Gastroesophageal sphincter (tissue), 4 donors: ENCODE measurements at places on chromosomes 5 and 9.
A peak's percentile ranks its signal among the peaks of the same experiment; 100 is the strongest.

DNA sequence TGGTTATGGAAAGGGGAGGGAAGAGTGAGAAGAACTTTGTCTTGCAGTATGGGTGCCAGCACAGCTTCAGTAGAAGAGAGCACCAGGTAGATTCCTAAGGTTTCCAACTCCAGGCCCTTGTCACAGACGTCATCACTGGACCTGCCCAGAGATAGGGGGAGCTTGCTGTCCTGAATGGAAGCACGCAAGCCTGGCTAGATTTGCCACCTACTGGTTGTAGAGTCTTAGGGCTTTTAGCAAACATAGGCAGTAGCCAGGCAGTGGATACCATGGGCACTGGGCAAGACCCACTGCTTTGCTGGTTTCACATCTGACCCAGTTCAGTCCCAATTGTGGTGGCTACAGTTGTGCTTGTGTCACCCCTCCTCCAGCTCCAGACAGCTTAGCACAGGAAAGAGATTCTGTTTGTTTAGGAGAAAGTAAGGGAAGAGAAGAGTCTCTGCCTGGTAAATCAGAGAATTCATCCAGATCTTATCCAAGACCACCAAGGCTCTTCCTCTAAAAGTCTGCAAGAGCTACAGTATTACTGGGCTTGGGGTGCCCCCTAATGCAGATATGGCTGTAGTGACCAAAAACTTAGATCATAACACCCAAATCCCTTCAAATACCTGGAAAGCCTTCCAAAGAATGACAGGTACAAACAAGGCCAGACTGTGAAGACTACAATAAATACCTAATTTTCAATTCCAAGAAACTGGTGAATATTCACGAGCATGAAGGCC lies 158.9 kb downstream of the HINT1 start:
- ATAC-seq, result no peak

- no peak for ATAC-seq
These were observed 5.1 kb upstream of the ORM1 start for GRCh38 chr9:114317665-114318357.

DNA sequence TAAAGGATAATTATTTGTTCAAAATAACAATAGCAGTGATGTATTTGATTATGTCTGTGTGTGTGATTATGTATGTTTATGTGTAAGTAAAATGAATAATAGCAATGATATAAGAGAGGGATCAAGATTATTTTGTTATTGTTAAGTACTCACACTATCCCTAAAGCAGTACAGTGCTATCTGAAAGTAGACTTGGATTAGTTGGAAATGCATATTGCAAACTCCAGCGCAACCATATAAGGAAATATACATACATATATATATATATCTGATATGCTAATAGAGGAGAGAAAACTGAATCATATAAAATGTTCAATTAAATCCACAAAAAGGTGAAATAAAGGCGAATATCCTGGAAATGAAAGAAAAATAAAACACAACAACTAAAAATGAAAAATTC lies 268.4 kb downstream of the HINT1 start:
- no peak for ATAC-seq

DNA sequence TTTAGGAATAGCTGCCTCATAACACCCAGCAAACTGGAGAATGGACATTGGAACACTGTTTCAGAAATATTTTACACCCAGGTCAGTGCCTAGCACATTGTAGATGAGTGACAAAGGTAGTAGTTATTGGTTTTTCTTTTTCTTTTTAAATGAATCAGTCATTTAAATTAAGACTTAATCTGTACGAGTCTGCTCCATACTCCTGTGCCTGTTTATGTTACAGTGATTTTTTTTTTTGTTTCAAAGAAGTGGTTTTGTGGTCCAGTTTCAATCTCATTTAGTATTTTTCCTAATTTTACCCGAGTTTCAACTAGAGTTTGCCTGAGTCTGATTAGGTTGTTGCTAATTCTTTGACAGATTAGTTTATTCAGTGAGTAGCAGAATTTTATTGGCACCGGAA lies 16.2 kb downstream of the LMNB1 start:
- ATAC-seq, result no peak

DNA sequence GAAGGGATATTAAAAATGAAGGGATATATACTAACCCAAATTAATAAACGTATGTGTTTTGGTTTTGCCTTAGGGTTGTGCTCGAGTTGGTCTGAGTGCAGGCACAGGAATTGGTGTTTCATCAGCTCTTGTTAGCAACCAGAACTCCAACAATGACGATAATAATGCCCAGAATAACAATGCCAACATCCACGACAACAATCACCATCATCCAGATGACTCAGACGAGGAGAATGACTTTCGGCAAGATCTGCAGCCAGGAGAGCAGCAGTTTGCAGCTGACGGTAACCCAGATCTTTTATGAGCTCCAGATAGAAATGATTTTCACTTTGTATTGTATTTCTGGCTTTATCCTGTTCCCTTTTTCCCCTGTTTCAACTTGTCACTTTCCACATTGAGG lies 33.2 kb downstream of the FBXO38 start:
- ATAC-seq, result no peak

GRCh38 chr5:66793049-66793448 lies 196.9 kb downstream of the MAST4 start:
- ATAC-seq, result no peak

- no peak for ATAC-seq
These were observed 69.1 kb downstream of the NIPBL start for GRCh38 chr5:36945687-36946086.

- ATAC-seq, result no peak
These were observed 68.4 kb downstream of the COL27A1 start for GRCh38 chr9:114223564-114224246.

DNA sequence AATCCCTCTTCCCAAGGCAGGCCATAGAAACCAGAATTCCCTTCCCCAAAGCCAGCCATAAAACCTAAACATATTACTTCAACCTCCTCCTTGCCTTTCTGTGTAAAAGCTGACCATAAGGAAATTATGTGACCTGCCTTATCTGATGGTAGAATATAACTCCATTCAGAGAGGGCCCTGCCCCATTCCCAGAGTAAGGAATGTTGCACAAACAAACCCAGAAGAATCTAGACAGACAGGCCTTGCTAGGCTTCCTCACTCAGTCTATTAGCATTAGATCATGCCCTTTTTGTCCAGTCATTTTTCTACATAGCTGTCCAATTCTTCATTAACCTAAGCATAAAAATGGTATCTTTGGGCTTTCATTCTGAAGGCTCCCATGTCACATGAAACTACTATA lies 17.8 kb upstream of the IFNB1 start:
- ATAC-seq, result no peak

DNA sequence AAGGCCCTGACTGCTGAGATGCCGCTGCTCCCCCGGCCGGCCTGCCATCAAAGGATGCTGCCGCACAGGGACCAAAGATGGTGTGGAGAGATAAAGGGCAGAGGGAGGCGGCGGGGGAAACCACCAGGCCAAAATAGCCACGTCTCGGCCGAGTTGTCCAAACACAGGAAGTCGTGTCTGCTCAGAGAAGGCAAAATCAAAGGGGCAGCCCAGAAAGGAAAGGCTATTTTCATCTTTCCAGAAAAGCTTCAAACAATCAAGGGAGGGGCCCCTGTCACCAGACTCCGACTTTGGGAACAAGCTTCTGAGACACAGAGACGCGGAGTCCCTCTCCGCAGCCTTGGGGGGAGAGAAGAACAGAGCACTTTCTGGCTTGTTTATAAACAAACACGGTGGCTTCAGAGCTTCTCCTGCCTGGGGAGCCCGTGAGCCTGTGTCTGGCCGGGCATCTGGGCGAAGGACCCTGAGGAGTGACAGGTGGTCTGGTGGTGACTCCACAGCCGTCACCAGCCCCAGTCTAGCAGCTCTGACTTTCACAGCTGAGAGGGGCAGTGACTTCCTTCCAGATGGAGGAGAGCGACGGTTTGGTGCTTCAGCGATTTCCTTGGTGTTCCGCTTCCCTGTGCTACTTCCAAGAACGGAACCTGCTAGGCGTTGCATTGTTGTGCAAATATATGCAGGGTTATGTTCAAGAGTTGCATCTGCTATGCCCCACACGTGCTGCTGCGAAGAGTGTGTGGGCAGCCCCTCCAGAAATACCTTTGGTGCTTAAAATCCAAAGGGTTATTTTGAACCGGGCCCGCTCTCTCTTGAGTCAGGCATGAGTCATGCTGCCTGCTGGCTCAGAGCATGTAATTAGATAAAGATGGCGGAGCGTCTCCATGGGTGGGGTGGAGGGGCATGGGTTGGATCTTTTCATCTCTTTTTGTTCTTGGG lies 24.0 kb downstream of the ADAMTSL2 start:
- ATAC-seq, result no peak

DNA sequence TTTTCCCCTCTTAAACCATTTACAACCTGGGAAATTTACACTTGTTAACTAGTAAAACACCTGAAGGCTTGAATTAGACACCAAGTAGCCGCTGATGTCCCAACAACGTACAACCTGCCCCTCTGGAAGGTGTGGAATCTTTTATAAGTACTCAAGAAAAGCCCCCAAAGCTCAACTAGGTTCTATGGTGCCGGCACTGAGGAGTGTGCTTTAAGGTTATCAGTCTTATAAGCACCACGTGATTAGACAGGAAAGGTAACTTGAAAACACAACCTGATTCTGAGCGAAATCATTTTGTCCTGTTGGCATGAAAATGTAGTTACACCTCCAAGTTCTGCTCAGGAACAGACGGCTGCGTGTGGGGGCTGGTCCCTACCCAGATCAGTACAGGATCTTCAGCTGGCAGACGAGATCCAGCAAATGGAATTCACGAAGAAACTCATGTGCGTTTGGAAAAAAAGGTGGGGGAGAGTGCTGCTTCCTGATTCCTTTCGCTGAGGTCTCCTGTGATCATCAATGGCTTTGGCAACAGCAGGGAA lies 195.5 kb downstream of the MEF2C start:
- no peak for ATAC-seq

- ATAC-seq, result no peak
These were observed 579.7 kb downstream of the CCDC171 start for GRCh38 chr9:16132513-16132912.

- no peak for ATAC-seq
These were observed 70.8 kb upstream of the UNC5A start for GRCh38 chr5:176739461-176740051.

GRCh38 chr9:69018737-69019136 lies 4.8 kb upstream of the PRKACG start:
- no peak for ATAC-seq

DNA sequence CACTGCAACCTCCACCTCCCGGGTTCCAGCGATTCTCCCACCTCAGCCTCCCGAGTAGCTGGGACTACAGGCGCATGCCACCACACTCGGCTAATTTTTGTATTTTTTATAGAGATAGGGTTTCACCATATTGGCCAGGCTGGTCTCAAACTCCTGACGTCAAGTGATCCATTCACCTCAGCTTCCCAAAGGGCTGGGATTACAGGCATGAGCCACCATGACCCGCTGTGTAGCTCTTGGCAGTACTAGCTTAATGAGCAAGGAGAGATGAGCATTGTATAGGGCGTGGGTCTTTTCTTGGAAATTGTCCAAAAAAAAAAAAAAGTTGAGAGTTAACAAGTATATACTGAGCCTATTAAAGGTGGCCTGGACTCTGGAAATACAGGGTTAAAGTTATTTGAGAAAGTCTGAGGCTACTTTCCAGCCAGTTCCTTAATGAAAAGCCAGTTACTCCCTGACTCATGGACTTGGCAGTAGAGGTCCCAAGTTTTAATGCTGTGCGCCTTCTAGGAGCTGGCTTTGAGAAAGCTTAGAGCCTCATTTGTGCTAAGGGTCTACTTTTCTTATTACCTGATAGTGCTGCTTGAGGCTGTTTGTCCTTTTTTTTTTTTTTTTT lies 4.2 kb upstream of the FGF18 start:
- no peak for ATAC-seq

GRCh38 chr5:81151546-81151945 lies 81.6 kb upstream of the CKMT2 start:
- ATAC-seq, result no peak

DNA sequence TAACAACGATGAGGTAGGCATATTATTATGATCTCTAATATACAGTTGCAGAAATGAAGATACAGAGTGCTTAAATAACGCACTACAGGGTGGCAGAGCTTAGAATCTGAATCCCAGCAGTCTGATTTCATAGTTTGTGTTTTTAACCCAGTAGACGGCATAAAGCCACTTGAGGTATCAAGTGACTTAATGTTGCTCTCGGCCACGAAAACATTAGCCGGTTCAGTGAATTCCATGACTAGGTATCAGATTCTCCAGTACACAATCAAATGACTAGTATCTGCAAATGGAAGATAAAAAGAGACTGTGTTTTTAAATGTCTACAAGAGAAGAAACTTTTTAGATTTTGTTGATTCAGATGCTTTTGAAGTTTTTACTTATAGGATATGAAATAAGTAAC lies 24.8 kb downstream of the SMC2 start:
- ATAC-seq, result no peak

- ATAC-seq, result peak; percentile 57
These were observed 5.6 kb upstream of the ABLIM3 start for GRCh38 chr5:149135536-149136201.

DNA sequence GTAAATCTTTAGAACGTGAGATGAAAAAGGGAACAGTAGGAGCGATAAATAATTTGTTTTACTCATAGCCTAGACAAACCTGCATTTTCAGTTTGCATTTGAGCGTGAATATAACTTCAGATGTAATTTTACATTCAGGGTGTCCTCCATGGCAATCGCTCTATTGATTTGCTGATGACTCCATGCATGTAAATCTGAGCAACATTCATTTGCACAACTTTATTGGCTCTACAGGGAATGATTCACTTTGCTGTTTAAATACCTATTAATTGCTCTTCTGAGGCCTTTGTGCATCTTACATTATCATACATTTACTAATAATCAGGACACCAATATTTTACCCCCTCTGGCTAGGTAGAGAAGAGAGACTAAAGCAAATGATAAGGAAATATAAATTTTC lies 122.2 kb downstream of the EGFLAM start:
- no peak for ATAC-seq

- ATAC-seq, result no peak
These were observed 69.8 kb downstream of the KCNIP1 start for GRCh38 chr5:170573660-170574059.

DNA sequence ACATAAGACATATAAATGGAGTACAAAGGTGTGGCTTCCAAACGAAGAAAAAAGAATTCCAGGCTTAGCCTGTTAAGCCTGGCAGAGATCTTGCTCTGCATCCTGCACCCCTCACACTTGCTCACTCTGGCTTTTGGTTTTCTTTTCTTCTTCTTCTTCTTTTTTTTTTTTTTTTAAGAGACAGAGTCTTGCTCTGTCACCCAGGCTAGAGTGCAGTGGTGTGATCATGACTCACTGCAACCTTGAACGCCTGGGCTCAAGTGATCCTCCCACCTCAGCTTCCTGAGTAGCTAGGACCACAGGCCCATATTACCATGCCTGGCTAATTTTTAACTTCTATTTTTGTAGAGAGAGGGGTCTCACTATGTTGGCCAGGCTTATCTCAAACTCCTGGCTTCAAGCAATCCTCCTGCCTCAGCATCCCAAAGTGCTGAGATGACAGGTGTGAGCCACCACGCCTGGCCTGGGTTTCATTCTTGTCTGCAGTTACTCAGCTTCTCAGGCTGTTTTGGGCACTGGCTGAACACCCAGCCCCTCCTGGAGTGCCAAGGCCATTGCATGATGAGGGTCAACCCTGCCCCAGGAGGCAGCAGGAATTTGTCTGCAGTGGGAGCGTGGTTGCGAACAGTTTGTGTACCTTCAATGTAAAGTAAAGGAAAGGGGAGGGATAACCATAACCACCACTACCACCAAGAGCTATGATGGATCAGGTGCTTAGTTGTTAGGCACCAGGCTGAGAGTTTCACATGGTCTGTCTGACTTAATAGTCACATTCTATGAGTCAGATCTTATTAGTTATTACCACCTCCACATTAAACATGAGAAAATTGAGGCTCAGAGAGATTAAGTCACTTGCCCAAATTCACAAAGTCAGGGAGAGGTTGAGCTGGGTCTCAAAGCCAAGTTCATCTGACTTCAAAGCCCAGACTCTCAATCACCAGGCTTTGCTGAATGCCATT lies 219.2 kb upstream of the PANK3 start:
- ATAC-seq, result no peak
